ENCODE measurements at places on chromosomes 6 and 20.

DNA sequence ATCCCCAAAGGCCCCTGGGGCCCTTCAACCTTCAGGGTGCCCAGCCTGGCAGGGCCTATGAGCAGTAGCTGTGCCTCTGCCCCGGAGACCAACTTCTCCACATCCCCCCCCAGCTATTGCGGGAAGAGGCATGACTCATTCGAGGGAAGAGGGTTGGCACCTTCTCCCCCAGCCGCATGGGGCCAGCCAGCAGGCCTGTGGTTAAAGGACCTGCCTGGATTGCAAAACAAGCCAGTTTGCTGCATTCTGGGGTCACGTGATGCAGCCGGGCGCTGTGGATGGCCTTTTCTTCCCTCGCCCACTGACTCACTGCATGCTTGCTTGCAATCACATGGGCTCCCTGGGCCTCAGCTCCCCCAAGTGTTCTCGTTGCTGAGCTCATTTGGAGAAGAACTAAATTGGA, 182.5 kb downstream of the MAFB start:
- peak; percentile 100 for DNase-seq

GRCh38 chr20:53530440-53530839, 63.2 kb downstream of the ZNF217 start:
- DNase-seq = no peak

DNA sequence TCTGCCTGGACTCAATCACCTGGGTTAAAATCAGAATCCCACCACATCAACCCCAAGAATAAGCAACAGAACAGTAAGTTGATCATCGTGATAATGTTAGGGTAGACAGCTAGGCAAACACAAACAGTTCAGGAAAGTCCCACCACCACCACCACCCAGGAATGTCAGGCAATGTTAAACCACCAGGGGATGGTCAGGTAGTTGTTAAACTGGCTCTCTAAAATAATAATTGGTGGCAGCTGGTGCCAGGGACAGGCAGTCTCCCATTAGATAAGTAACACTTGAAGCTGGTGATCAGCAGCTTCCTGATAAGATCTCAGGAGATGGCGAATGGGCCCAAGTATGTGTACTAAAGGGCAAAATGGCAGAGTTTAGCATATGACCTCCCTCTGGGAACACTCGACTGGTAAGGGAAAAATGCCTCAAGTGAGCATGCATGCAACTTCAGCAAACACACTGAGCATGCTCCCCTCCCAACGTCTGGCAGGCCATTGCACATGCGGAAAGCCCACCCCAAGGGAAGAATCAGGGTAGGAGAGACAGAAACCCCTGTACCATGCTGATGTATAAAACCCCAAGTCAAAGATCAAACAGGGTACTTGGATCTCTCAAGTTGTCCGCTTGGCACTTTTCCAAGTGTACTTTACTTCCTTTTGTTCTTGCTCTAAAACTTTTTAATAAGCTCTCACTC, 66.6 kb downstream of the IPCEF1 start:
- DNase-seq = no peak

DNA sequence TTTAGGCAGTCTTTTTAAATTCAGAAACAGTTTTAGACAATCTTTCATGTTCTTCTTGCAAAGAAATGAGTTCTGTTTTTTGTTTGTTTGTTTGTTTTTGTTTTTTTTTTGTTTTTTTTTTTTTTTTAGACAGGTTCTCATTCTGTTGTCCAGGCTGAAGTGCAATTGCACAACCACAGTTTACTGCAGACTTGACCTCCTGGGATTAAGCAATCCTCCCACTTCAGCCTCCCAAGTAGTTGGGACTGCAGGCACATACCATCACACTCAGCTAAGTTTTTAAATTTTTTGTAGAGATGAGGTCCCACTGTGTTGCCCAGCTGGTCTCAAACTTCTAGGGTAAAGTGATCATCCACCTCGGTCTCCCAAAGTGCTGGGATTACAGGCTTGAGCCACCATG, 96.2 kb downstream of the OTOR start:
- DNase-seq = no peak

- DNase-seq = peak; percentile 100
Observed at GRCh38 chr20:54123587-54124180, 50.1 kb downstream of the CYP24A1 start.
